K562 (cell line): ENCODE measurements at places on chromosomes 2 and 18. TPM values are rescaled to one million over a fixed set of nuclear protein-coding genes. Genes with fewer than 3 reads are reported as not detected.

DNA sequence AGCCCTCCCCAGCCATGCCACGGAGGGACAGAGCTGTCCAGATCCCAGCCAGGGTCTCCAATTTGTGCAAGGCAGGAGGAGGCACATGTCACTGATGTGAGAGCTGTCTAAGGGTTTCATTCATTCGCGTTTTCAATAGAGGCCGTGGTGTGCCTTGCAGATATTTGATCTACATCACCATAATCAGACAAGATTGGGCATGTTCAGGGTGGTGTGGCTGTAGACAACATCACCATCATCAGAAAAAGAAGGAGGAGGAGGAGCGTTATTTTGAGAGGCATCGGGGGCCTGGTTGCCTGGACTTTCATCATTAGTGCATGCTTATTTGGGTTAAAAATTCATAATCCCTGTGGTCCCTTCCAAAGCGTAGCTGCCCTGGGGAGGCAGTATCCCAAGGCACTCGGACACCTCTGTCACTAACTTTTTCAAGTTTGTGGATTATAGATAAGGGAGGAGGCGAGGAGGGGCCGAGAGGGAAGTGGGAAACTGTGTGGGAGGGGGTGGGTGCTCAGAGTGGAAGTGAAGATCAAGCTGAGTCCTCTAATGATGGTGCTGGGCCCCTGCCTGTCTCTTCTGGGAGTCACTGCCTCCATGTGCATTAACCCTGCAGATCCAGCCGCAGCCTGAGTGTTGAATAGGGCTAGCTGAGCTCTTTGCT lies 194.1 kb downstream of the CTIF start:
- no peaks in the 10 kb centered on the region for H3K36me3 ChIP-seq
- H3K27ac ChIP-seq: no peak overlapping the region
- no peak overlapping the region for H3K4me3 ChIP-seq
- no peaks in the 10 kb centered on the region for H3K27me3 ChIP-seq
- peak; percentile 35 for DNase-seq

GRCh38 chr2:32825291-32825712 lies 121.5 kb upstream of the LTBP1 start:
- DNase-seq: no peak
- H3K27me3 ChIP-seq: no peaks in the 10 kb centered on the region
- no peaks in the 10 kb centered on the region; the same call in 2 of the 3 replicates for H3K4me1 ChIP-seq
- no peak overlapping the region for H3K27ac ChIP-seq

- DNase-seq: no peak
- no peak overlapping the region for H3K4me3 ChIP-seq
- no peaks in the 10 kb centered on the region for H3K27me3 ChIP-seq
These were observed 31.5 kb downstream of the EPB41L5 start for GRCh38 chr2:120044336-120044735.

DNA sequence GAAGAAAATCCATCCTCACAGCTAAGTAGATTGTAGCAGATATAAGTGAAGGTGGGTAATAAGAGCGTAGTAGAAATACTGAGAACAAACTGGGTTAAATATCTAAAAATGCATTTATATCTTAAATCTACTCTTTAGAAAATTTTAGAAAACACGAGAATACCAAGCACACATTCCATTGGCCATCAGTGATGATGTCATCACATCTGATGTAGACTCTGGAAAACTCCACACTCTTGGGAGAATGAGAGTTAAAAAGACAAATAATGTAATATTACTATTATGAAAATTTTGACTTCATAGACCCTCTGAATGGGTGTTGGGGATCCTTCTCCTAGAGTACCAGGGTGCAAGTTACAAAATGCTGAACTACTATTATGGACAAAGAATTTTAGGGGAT lies 3.7 kb downstream of the RIOK3 start:
- no peak overlapping the region for H3K4me3 ChIP-seq
- no peak for DNase-seq
- H3K27me3 ChIP-seq: no peaks in the 10 kb centered on the region
- peaks cover 18% of the 10 kb centered on the region for H3K4me1 ChIP-seq
- H3K27ac ChIP-seq: no peak overlapping the region

GRCh38 chr2:121286506-121286905 lies 1.5 kb upstream of the TFCP2L1 start:
- peaks cover 48% of the 10 kb centered on the region for H3K27me3 ChIP-seq
- H3K27ac ChIP-seq: no peak overlapping the region
- H3K4me3 ChIP-seq: no peak overlapping the region
- peaks cover 13% of the 10 kb centered on the region for H3K4me1 ChIP-seq
- no peaks in the 10 kb centered on the region for H3K36me3 ChIP-seq

DNA sequence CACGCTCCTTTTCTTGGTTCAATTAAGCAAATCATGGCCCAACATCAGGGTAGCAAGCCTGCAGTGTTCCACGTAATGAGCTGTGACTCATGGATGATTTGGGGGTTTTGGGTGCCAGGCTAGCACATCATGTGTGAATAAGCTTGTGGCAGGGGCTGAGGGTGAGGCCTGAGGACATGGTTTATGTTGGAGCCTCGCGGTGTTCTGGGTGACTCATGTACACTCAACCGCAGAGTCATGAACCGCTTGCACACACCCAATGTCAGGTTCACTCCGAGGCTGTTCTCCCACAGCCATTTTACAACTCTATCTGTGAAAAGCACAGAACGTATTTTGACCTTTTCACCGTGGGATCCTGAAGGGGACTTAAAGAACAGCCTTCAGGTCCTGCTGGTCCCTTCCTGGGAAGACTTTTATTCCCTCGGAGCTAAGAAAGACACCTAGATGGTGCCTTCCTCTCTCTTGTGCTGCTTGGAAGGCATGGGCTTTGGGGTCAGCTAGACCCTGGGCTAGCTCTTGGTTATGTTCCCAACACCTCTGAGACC lies 139.9 kb upstream of the ZEB2 start:
- no peaks in the 10 kb centered on the region for H3K27me3 ChIP-seq
- no peaks in the 10 kb centered on the region for H3K36me3 ChIP-seq
- no peak overlapping the region for H3K4me3 ChIP-seq
- H3K27ac ChIP-seq: peak overlapping the region; percentile 90
- peaks cover 9% of the 10 kb centered on the region; the same call in 1 of the 2 replicates for H3K4me1 ChIP-seq
- DNase-seq: peak; percentile 73

COL6A3 gene
- 1.1 and 2.7 TPM in 2 replicates for polyA plus RNA-seq

IL1RL2 gene
- polyA plus RNA-seq: not detected in 2 replicates

TM4SF20 gene
- polyA plus RNA-seq: not detected in 2 replicates

GRCh38 chr2:44098050-44098449 lies 70.6 kb upstream of the PPM1B start:
- no peak for DNase-seq
- H3K27me3 ChIP-seq: peaks cover 32% of the 10 kb centered on the region; the same call in 2 of the 3 replicates
- H3K36me3 ChIP-seq: no peaks in the 10 kb centered on the region
- no peak overlapping the region for H3K27ac ChIP-seq
- H3K4me3 ChIP-seq: no peak overlapping the region

SLC19A3 gene
- polyA plus RNA-seq: not detected in 2 replicates

DNA sequence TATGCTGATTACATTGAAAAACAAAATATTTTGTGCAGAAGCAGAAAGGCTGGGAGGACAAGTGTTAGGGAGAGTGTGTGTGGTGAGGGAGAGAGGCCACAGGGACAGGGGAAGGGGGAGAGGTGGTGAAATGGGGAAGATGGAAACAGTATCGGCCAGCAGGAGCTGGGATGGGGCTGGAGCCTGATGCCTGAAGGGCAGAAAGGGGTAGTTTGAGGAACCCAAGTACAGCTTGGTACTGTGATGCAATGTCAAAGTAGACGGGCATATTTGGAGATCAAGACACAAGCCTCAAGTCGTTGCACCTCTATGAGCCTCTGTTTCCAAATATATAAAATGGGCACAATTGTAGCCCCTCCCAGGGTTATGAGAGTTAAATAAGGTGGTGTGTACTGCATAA lies 152.1 kb downstream of the LPIN1 start:
- H3K27ac ChIP-seq: no peak overlapping the region
- H3K4me3 ChIP-seq: no peak overlapping the region
- DNase-seq: no peak
- no peaks in the 10 kb centered on the region for H3K36me3 ChIP-seq

CCDC102B gene
- 0.24 and 2.1 TPM in 2 replicates for polyA plus RNA-seq

ATP6V1C2 gene
- 0.01 and 0.13 TPM in 2 replicates for polyA plus RNA-seq

DSC2 gene
- polyA plus RNA-seq: 3.8 and 4.7 TPM in 2 replicates

- H3K4me1 ChIP-seq: no peaks in the 10 kb centered on the region
- no peaks in the 10 kb centered on the region for H3K36me3 ChIP-seq
- no peak overlapping the region for H3K27ac ChIP-seq
These were observed 232.2 kb downstream of the GULP1 start for GRCh38 chr2:188523919-188524318.

LDLRAD4 gene
- polyA plus RNA-seq: not detected in 2 replicates

GRCh38 chr2:117470311-117471095 lies 344.0 kb upstream of the DDX18 start:
- H3K4me1 ChIP-seq: no peaks in the 10 kb centered on the region
- H3K36me3 ChIP-seq: no peaks in the 10 kb centered on the region
- peak; percentile 22 for DNase-seq
- no peak overlapping the region for H3K27ac ChIP-seq
- no peak overlapping the region for H3K4me3 ChIP-seq

TRIM43 gene
- not detected in 2 replicates for polyA plus RNA-seq

GRCh38 chr2:129798301-129798581 lies 181.2 kb upstream of the RAB6C start:
- H3K27ac ChIP-seq: no peak overlapping the region
- H3K27me3 ChIP-seq: no peaks in the 10 kb centered on the region; the same call in 2 of the 3 replicates
- DNase-seq: no peak
- H3K36me3 ChIP-seq: no peaks in the 10 kb centered on the region
- H3K4me3 ChIP-seq: no peak overlapping the region
- H3K4me1 ChIP-seq: no peaks in the 10 kb centered on the region

MYCN gene
- polyA plus RNA-seq: not detected in 2 replicates

DNA sequence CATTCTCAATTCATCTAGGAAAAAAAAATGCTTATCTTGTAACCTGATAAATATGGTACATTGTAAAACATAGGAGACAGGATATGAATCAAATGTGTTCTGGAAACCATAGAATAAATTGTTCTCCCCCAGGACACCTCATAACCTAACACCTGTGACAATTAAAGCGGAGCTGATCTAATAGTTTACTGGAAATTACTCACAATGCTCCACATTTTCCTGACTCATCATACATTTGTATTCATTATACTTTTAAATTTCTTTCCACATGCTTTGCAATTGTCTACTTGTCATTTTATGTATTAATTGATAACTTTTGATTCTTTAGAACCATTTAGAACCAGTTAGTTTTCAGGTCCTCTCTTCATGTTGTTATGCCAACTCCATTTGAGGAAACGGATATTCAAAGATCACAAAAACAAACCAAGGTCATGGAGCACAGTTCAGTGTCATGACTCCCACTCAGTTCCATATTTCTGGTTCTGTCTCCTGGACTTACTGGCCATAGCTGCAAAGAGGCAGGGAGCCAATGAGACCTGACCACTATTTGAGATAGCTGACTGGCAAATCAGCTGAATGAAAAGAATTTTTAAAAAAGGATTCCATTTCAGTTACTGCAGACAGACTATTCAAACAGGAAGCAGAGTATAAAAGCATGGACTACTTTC lies 128.5 kb downstream of the CALCRL start:
- H3K4me3 ChIP-seq: no peak overlapping the region
- no peak for DNase-seq
- no peaks in the 10 kb centered on the region for H3K27me3 ChIP-seq
- no peaks in the 10 kb centered on the region for H3K36me3 ChIP-seq

GRCh38 chr2:21819454-21819853 lies 695.7 kb downstream of the TDRD15 start:
- H3K36me3 ChIP-seq: no peaks in the 10 kb centered on the region
- H3K27ac ChIP-seq: no peak overlapping the region
- H3K4me3 ChIP-seq: no peak overlapping the region
- no peaks in the 10 kb centered on the region for H3K27me3 ChIP-seq
- no peaks in the 10 kb centered on the region for H3K4me1 ChIP-seq
